Ammon's horn (tissue), 1 donor: ENCODE measurements at places on chromosomes 3 and 15.

DNA sequence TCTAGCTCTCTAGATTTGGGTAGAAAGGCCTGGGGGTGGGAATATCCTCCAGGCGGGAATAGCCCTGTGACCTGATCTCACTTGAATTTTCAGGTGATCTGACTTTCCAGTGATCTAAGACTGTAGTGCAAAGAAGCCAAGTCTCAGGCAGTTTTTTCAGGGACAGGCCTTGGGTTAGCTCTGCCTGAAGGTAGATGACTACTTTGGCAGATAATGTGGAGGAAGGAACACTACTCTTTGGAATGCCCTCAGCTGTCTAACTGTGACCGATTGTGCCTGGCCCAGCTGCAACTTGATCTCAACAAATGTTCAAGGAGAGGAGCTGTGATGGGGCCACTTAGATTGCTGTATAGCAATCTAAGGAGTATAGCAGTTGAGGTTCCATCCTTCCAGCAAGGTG is 193.7 kb downstream of the TCF12 start:
- DNase-seq = no peak

GRCh38 chr3:58597770-58598310 is 20.6 kb upstream of the FAM107A start:
- no peak for DNase-seq

DNA sequence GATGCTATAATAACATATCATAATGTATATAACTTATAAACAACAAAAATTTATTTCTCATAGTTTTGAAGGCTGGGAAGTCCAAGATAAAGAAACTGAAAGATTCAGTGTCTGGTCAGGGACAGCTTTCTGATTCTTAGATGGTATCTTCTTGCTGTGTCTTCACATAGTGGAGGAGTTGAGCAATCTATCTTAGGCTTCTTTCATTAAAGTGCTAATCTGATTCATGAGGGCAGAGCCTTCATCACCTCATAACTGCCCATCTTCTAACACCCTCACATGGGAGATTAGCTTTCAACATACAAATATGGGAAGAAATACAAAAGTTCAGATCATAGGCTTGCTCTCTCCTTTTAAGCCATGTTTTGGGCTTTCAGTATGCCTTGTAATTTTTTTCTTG is 774.8 kb upstream of the EPHA6 start:
- DNase-seq = no peak

DNA sequence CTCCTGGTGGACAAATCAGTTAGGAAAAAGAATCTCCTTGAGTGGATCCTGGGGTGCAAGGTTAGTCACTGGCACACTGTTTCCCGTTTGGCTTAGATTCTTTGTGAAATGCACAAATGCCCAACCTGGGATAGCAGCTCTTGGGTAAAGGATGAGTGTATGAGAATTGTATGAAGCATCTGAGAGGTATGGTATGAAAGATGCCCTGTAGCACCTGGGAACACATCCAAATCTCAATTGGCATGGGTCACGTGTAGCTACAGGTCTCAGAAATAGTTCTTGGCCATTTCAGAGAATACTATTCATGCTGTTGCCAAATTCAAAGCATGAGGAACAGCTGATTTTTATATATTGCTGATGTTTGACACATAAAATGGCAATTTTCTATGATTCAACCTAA is 84.3 kb downstream of the KCNH8 start:
- no peak for DNase-seq

- DNase-seq = no peak
These were observed 402.4 kb downstream of the PLCL2 start for GRCh38 chr3:17287006-17287689.
